Thoracic aorta (tissue), 2 donors: ENCODE measurements at places on chromosomes 6 and 20.

DNA sequence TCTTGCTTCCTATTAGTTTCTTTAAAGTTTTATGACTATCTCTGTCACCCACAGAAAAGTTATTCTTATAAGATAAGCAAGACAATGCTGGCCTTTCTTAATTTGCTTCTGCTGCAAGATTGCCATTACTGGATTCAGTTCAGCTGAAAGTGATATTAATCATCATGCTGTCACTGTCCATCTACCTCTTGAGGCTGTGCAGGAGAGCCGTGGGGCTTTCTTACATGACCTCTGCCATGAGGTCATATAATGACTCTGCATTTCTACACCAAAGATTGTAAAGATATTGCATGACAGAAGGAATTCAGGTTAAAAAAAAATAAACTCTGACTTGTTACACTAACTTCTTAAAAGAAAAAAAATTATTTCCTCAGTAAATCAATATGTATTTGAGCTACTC, 106.9 kb downstream of the TRDN start:
- DNase-seq, result no peak

GRCh38 chr20:32512047-32512385, 73.1 kb downstream of the NOL4L start:
- DNase-seq, result no peak

- no peak for DNase-seq
These were observed 9.2 kb downstream of the SLCO4A1 start for GRCh38 chr20:62651285-62652021.

DNA sequence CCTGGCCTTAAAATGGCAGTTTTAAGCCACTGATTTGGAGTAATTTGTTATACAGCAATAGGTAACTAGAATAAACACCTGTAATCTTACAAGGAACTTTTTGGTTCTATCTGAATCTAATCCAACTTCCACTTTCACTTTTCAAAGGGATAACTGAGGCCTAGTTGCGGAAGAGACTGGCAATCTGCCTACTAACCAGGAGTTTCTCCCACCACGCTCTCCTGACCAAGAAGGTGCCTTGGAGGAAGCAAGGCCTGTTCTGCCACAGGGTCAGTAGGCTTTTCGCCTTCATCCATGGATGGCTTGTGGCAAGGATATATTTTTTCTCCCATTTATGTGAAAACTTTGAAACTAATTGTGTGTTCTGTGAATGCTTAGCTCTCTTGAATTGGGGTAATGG, 12.9 kb upstream of the MYBL2 start:
- no peak for DNase-seq
